T-helper 1 cell (primary cell): ENCODE measurements at places on chromosomes 5 and 9.

DNA sequence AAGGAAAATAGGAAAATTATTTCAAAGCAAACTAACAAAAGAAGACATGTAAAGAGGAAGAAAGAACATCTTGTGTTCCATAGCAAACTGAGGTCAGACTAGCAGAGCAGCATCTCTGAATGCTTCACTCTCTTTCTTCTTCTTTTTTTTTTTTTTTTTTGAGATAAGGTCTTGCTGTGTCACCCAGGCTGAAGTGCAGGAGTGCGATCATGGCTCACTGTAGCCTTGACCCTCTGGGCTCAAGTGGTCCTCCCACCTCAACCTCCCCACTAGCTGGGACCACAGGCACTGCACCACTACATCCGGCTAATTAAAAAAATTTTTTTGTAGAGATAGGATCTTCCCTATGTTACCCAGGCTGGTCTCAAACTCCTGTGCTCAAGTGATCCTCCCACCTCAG, 36.6 kb downstream of the MELK start:
- no peak for DNase-seq

DNA sequence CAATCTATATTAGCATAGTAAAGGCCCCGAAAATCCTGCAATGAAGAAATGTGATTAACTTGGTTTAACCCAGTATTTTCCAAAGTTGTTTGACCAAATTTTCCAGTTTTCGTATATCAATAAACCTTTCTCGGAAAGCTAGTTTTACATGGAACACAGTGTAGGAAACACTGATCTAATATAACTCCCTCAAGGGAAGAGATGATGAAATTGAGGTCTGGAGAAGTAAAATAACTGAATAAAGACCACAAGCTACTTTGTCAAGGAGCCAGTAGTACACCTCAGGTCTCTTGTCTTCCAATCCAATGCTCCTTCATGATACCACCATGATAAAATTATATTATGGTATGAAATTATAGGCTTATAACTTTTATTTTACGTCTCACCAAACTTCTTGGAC, 118.1 kb upstream of the TARS1 start:
- no peak for DNase-seq

DNA sequence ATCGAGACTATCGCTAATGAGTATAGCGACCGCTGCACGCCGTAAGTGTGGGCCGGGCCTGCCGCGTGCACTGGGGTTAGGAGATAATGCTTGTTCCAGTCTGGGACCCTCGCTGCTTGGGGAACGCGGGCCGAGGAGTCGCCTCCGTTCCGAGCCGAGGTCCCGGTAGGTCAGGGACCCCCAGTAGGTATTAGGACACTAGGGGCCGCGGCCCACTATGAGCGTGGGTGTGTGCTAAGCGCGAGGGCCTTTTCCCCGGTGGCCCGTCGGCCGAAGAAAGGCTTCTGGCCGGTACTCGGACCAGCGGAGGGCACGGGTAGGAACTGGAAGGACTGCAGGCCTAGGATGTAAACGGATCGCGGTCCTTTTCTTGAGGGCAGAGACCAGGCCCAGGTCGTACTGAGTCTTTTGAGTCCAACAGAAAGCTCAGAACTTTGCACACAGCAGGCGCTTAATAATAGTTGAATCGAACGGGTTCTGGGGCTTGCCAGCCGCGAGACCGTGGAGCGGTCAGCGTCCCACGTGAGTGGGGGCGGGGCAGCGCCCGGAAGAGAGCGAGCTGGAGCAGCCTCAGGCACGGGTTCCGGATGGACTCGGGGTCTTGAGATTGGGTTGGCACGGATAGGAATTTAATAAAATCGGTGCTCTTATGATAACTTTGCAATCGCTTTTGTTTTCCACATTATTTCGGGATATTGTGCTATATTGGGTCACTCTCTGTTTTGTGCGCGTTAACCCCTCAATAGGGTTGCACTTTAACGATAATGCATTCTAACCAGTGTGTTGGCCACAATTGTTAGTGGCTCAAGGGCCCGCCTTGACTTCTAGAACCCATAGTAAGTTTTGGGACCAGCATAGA, 733 bp downstream of the HSPA4 start:
- peak; percentile 30 for DNase-seq

DNA sequence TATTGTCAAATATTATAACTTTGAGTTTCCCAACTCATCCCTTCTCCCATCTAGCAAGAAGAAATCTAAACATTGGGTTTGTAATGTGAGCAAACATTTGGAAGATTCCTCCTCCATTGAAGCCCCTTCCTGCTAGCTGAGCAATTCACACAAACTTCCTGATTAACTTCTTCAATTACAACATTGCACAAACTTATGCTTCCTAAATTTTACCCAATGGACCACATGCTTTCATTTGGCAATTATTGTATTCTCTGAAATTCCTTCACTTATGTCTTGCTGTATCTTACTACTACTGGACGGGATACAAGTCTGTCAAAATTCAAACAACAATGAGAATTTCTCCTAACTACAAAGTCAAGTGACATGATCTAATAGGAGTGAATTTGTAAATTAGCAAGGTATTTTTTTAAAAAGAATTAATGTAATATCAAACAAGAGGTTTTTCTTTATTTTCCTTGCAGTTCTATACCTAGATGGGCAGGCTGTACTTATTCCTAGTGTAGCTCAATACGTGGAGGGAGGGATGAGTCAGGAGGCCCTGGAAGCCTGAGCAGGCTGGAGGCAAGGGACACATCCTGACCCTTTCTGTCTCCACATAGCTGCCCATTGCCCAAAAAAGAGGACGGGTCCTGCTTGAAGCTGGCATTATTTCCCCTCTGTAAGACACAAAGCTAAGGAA, 11.8 kb upstream of the IFNW1 start:
- no peak for DNase-seq

- no peak for DNase-seq
Measured at GRCh38 chr5:62257020-62257367, 49.0 kb upstream of the KIF2A start.

DNA sequence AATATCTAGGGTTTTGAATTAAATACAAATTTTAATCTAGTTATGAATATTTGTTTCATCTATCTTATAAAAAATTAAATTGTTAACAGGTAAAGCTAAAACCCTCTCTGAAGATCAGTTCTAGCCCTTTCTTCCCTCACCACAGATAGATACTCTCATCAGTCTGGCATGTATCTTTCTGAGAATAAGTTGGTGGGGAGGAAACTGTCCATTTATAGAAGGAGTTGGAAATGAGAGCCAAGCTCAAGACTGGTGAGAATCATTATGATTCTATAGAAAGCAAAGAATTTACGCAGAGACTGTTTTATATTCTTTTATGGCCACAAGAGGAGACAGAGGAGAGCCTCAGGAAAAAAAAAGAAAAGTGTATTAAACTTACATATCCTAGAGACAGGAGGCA, 59.0 kb downstream of the STARD4 start:
- no peak for DNase-seq

DNA sequence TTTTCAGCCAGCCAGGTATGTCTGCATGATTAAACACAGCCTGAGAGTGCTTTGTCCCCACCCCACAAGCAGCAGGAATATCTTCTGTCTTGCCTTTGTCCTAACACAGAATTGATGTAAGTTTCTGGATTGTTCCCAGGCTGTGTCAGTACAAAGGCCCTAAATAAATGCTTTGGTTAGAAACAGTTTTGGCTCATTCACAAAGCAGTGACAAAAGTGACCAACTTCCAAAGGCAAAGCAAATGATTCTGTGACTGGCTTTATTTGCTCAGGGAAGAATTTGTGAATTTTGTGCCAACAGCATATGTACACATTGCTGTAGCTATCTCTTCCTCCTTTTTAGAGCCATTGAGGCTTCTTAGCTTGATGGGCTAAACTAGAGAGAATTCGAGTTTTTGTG, 133.7 kb downstream of the PLPPR1 start:
- no peak for DNase-seq

DNA sequence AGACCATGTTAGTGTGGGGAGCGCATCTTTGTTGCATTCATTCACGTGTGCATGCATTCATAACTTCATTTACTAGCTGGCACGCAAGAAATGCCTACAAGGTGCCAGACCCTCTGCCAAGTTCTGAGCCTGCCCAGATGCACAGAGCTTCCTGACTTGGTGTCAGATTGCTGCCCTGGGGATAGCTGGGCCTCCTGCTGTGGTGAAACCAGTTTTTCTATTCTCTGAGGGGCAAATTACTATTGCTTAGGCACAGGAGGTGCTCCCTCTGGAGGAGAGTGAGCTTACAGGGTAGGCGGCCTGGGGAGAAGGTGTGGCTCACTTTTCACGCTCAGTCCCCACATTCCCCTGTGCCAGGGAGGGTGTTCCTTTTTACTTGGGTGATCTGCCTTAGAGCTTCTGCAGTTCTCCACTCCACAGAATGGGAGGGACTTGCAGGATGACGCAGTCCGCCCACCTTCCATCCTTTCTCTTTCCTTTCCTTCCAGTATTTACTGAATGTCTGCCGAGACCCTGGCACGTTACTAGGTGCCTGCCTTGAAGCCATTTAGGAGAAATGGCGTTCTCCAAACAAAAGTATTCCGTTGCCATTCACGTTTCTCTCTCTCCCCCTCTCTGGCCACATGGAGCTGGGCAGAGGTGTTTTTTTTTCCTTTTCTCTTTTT, 27.9 kb upstream of the CTNNA1 start:
- DNase-seq: no peak

- no peak for DNase-seq
Measured at GRCh38 chr5:126398791-126399190, 24.4 kb upstream of the GRAMD2B start.

DNA sequence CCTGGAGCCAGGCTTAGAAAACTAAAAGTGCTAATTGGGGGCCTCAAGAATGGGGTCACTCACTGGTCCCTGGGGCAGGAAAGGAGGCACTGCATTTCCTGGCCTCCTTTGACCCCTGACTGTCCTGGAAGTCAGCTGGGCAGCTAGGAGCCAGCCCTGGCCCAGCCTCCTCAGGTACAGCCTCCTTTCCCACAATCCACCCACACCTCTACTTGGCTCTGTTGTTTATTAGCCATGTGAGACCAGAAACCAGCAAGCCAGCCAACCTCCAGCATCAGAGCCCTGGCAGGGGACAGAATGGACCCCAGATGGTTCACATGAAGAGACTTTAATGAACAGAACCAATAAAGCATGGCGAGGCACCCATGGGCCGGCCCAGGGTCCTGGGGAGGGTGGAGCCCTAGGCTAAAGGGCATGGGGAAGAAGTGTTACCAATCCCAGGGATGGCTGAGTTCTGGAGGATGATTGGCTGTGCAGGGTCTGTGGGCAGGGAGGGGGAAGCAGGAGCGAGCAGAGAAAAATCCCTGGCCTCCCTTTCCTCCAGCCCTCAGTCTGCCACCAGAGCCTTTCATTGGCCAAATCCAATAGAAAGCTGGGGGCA, 55.3 kb upstream of the ANGPTL2 start:
- DNase-seq: no peak
